A673 (cell line): ENCODE measurements at places on chromosomes 7 and 10.

GRCh38 chr7:158868764-158869410, 12.5 kb downstream of the DYNC2I1 start:
- no peak for DNase-seq

- no peak for DNase-seq
Observed at GRCh38 chr10:31819391-31819820, 109.2 kb downstream of the ARHGAP12 start.

DNA sequence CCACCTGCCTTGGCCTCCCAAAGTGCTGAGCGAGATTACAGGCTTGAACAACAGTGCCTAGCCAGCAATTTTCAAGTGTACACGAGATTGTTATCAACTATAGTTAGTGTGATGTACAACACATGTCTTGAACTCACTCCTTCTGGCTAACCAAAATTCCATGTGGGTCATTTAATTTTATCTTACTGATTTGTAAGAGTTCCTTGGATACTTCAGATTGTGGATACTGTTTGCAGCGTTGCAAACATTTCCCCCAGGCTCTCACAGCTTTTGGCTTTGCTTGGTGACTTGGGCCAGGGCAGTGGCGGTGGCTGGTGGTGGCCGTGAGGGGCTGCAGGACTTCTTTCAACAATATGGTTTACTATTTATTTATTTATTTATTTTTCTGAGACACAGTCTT, 8.5 kb upstream of the TMEM270 start:
- DNase-seq = no peak

GRCh38 chr10:119337796-119338432, 130.5 kb downstream of the GRK5 start:
- peak; percentile 70 for DNase-seq

DNA sequence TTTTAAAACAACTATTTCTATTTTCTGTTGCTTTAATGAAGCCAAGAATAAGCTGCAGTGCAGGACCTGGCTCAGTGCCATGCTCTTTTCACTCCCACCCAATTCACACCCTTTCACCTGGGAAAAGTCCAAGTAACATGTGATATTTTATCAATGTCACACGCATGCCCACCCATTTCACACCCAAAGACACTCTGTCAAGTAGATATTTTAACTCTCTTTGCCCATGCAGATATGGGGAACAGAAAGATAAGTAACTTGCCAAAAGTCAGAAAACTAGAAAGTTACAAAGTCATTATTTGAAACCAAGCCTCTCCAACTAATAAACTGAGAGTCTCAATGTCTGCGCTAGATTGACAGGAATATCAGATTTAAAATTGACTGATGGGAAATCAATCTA, 706.7 kb upstream of the PHF14 start:
- DNase-seq = no peak

DNA sequence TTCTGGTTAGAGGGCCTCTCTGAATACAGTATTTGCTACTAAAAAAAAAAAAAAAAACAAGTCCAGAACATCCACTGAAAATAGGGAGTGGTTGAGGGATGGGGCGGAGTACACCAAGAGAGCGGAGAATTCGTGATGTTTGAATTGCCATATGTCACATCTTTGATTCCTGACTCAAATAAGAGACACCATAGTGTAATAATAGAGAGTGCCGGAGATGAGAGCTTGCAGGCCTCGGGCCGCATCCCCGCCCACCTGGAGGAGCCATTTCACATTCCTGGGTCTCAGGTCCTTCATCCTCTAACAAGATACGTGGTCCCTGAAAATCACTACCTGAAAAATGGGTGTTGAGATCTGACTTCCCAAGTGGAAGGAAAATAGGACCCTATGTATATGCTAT, 46.8 kb downstream of the KIAA1549 start:
- no peak for DNase-seq

GRCh38 chr10:96619120-96619519, 32.3 kb upstream of the TM9SF3 start:
- no peak for DNase-seq

GRCh38 chr7:103990991-103991390, 1.5 kb upstream of the RELN start:
- DNase-seq = no peak

GRCh38 chr7:79608005-79608404, 154.5 kb upstream of the MAGI2 start:
- DNase-seq = no peak

- DNase-seq = no peak
Observed at GRCh38 chr7:54725255-54725654, 33.8 kb downstream of the SEC61G start.

DNA sequence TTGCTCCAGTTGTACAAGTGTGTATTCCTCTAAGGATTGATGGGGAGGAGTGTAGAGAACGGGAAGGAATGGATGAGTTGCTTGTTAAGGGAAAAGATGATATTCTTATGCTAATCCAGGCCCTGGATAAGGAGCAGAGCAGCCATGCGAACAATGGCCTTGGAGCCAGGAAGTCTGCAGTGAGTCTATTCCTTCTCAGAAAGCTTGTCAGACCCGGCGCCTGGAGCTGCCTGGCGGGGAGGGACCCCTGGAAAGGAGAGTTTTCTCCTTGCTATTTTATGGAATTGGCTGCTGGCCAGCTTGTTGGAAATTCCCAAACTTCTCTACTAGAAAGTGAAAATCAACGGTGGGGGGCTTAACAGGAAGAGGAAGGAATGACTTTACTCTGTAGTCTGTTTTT, 89.1 kb downstream of the MMRN2 start:
- DNase-seq = peak; percentile 92

- peak; percentile 93 for DNase-seq
Observed at GRCh38 chr10:101042667-101043362, 11.8 kb downstream of the SFXN3 start.

DNA sequence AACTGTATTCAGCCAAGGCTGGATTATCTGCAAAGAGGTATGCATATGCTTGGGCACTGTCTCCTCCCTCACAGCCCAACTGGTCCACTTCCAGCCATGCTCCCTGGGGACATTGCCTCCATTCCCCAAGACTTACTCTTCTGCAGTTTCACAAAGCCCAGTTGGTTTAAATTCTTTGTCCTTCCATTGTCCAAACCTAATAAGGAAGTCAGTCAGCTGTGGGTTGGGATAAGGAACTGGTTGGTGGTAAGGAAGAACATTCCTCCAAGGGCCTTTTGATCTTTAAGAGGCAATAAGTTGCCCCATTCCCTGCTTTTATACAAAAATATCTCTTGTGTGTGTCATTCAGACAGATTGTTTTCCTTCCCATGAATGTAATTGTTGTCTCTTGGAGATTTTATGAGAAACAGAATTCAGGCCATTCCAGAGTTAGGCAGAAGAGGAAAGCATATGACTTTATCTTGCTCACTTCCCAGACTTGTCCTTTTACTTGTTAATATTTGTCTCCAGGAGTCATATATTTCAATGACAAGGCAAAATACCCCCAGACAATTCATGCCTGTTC, 673.7 kb downstream of the SUGCT start:
- DNase-seq = no peak

GRCh38 chr7:149261316-149261828, 624 bp upstream of the ZNF783 start:
- peak; percentile 18 for DNase-seq

DNA sequence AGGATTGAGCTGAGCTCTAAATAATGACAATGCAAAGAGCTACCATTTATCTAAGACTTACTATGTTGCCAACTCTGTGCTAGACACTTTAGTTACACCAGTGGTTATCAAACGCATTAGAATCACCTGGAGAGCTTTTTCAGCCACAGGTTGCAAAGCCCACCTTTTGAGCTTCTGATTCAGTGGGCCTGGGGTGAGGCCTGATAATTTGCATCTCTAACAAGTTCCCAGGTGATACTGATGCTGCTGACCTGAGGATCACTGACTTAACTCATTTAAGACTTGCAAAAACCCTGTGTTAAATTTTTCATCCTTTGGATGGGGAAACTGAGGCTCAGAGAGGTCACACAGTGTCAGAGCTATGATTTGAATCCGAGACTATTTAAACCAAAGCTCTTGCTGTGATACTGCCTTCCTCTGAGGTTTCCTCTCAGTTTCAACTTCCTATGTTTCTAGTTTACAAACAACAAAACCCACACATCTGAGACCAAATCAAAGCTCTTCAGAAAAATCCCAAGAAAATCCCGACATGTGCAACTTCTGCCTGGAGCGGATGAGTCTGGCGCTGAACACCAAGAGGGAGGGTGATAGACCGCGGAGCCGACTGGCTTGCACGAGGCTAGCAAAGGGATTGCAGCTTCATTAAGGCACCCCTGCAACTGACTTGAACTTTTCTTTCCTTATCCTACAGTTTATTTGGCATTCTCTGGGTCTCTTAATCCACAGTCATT, 124.9 kb downstream of the CYP26A1 start:
- peak; percentile 14 for DNase-seq

- no peak for DNase-seq
Observed at GRCh38 chr10:123136806-123137642, 1.3 kb downstream of the HMX3 start.

GRCh38 chr10:35927990-35928488, 285.9 kb upstream of the FZD8 start:
- no peak for DNase-seq

DNA sequence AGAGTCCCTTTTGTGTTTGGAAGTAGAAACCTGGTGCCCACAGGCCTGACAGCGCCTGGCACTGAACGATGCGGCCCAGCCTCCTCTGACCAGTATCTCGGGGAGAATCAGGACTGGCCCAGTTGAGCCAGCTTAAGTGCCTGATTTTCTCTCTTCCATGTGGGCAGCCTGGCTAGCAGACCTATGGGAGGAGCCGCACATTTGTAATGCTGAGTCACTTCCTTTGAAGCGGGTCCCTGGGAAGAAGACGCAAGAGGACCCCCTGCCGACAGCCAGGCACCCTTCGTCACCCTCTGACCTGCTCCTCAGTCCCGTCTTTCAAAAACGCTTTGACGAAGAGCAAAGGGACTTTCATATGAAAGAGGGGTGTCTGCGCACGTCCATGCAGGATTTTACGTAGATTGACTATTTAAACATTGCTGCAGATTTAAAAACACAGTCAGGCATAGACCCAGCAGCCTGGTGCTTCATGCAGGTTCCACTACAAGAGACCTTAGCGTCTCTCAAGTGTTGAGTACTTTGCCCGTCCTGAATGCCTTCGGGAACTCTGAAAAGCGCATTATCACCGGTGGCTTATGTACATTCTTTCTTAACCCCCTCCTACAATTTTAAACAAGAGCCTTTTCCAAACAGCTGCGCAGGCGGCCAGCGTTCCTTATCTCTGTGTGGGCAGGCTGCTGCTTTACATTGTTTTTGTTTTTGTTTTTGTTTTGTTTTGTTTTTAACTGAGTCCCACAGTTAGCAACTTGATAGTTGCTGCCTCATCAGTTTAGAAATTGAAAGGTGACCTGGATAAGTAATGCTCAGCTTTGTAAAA, 36.5 kb upstream of the AP5Z1 start:
- DNase-seq = peak; percentile 85

DNA sequence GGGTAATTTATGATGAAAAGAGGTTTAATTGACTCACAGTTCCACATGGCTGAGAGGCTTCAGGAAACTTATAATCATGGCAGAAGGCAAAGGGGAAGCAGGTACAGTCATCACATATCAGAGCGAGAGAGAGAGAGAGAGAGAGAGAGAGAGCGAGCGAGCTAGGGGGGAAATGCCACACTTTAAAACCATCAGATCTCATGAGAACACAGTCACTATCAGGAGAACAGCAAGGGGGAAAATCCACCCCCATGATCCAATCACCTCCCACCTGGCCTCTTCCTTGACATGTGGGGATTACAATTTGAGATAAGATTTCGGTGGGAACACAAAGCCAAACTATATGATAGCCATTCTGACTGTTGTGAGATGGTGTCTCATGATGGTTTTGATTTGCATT, 576.3 kb downstream of the GFRA1 start:
- no peak for DNase-seq

DNA sequence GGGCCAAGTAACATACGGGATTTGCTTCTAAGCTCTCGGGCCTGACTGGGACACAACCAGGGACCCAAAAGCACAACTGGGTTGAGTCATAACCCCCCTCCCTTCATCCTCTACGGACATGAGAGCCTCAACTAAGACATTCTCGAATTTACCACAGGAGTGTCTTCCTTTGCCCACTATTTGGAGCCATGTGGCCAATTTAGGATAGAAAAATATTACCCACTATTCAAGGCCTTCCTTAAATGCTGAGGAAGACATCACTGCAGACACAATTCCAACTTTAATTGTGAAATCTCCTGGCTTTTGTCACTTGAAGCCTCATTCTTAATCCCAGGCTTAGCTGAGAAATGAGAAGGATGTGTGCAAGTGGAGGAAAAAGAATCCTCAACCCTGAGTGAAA, 11.8 kb downstream of the CTBP2 start:
- DNase-seq = no peak

DNA sequence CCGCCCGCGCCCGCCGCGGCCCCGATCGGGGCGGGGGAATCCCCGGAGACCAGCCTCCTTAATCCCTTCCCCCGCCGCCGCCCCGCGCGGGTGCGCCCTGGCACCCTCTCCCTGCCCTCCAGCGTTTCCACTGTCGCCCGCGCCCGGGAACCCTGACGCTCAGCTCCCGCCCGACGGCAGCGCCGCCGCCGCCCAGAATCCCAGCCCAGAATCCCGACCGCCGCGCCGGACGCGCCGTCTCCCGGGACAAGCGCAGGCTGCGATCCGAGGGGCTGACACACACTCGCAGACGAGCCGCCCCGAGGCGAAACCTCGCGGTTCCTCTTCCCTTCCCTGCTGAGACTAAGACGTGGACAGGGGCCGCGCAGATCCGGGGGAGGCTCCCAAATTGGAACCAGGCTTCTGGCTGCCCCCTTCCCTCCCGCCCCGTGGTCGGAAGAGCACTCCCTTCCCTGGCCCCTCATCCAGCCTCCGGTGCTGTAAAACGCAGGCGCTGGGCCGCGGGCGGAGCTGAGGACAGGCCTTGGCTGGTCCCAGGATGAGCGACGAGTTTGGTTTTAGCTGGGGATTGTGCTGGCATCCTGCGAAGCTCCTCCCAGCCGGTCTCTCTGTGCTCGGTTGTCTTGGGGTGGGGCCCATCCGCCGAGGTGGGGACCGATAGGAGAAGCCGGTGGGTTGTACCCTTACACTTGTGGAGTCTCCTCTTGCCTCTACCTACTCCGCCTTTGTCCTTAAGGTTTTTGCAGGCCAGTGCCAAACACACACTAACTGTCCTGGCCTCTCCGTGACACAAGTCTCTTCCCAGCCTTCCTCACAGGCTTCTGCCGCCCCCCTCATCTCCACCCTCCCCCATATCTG, 1.1 kb downstream of the MARVELD1 start:
- DNase-seq = peak; percentile 76

GRCh38 chr10:110962443-110962842, 43.0 kb downstream of the SHOC2 start:
- no peak for DNase-seq

DNA sequence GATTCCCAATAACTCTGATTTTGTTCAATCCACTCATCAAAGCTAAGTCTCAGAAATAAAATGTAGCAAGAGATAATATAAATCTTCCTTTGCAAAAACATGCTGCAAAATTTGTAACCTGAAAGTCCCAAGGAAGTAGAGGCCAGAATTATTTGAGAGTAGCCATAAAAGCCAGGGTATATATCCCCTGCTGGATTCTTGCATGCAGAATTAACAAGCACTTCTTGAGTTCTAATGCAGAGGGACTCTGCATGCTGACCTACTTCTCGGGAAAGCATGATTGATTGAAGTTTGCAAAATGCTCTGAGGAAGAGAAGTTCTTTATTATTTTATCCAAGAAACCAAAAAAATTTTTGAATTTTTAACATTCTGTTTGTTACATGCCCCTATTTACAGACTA, 121.6 kb downstream of the THSD7A start:
- DNase-seq = no peak
